ENCODE measurements at places on chromosomes 3 and 15.

DNA sequence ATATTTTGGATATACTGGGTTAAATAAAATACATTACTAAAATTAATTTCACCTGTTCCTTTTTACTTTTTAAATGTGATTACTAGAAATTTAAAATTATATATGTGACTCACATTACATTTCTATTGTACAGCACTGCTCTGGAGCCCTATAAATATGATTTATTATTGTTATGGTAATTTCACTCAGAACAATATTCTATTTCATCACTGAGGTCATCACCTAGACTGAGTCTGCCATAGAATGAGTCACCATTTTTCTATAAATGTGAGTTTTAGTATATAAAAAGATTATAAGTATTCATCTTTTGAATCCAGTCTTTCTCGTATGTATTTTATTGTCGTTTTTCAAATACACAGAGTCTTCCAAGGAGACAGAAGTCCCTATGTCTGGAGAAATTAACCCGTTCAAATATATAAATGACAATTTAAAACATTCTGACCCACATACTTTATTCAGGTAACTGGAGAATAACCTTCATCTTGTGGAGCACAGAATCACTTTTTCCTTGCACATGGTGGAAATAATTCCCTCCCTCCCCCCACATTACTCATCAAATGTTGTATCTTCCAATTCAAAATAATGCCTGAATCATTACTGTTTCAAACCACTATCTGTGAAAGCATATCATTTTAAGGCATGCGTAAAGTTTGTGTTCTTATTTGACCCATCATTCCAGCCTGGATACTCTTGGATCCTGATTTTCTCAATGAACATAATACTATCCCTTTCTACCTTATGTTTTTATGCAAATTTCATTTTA is 30.0 kb downstream of the CHST14 start:
- no peak for DNase-seq

GRCh38 chr3:14775011-14775410 is 43.8 kb upstream of the FGD5 start:
- no peak for DNase-seq

GRCh38 chr15:80545078-80545477 is 140.9 kb downstream of the ARNT2 start:
- DNase-seq = no peak

DNA sequence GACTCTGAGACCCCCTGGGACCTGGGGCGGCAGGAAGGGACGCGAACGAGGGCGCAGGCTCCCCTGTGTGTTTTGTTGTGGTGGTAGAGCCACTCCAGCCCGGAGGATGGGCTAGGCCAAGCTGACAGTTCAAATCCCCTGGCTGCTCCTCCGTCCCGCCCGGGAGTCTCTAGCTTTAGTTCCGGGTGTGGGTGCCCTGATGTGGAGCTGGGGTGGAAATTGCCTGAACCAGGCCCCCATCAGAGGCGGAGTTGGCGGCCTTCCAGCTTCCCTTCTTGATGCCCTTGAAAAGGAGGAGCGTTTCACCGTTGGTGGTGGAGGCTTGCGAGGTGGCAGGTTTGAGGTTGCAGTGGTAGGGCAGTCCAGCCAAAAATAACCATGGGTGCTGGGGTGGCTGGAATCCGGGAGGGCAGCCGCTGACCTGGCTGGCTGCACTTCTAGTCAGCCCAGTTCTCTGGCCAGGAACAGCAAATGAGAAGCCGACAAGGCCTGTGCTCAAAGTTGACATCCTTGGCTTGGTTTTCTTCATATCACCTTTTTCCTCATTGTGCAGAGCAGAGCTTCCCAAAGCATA is 817 bp downstream of the CLK3 start:
- DNase-seq = peak; percentile 79

- DNase-seq = no peak
Observed at GRCh38 chr3:53043738-53044137, 2.1 kb downstream of the SFMBT1 start.

GRCh38 chr3:14304101-14305045 is 98.0 kb upstream of the SLC6A6 start:
- no peak for DNase-seq

DNA sequence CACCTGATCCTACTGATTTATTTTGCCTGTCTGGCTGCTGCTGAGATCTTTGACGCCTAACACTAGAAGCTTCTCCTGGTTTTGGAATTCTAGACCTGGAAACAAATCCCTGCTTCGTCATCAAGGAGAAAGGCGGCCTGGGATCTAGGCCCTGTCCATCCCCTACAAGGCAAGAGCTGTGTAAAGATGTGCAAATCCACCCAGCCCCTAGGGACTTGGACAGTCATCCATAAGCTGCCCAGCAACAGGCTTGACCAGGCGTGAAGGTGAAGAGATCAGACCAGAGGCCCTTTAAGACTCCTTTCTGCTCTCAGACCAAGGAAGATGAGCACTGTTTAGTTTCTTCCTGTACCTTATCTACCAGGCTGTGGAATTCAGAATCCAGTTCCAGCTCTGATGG is 32.2 kb downstream of the SLC41A3 start:
- no peak for DNase-seq

DNA sequence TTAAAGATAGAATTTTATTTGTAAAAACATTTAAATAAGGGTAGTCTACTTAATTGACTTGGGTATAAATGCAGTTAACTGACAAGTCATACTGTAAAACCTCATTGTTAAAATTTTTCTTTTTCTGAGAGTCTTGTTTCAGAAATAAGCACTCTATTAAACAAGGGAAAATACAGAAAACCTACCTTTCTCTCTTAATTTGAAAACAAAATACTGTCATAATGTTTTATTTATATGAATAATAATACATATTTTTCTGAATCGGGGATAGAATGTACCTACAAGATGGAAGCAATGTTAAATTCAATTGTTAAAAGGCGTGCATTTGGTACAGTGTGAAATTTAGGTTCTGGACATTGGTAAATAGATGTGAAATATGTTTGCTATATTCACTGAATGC is 17.8 kb downstream of the ZIC1 start:
- no peak for DNase-seq

- DNase-seq = no peak
Observed at GRCh38 chr15:45799508-45799907, 164.7 kb downstream of the SQOR start.

DNA sequence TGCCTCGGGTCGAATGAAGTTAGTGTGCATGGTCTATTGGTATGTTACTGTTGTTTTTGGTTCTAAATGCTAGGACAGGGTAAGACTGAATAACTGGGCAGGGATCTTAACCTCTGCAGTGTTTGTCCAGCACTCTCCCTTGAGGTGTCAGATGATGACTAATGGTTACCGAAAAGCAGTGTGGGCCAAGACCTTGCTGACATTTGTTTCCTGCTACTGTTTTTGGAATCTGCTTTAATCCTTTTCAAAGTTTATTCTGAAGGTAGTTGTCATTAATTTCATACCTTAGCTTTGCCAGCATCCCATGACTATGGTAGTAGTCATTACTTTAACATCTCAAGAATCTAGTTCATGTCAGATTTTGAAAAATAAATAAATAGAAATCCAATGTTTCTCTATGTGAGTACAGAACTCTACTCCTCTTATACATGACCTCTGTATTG is 117.0 kb downstream of the P3H2 start:
- no peak for DNase-seq

DNA sequence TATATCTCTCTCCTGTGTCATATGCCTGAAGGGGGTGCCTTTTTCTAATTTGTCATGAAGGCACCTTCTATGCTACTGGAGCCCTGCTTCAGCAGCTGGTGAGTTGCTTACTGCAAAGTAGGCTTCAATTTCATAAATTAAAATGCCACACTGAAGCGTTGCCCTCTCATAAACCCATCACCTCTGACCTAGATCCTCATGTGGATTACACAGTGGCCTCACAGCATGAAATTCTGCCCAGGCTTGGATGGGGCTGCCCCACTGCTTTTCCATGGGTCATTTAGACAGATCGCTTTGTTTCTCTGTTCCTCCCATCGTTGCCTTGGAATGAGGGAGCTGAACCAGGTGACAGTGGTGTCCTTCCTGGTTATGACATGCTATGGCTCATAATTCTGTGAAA is 131.2 kb downstream of the RPL22L1 start:
- no peak for DNase-seq

DNA sequence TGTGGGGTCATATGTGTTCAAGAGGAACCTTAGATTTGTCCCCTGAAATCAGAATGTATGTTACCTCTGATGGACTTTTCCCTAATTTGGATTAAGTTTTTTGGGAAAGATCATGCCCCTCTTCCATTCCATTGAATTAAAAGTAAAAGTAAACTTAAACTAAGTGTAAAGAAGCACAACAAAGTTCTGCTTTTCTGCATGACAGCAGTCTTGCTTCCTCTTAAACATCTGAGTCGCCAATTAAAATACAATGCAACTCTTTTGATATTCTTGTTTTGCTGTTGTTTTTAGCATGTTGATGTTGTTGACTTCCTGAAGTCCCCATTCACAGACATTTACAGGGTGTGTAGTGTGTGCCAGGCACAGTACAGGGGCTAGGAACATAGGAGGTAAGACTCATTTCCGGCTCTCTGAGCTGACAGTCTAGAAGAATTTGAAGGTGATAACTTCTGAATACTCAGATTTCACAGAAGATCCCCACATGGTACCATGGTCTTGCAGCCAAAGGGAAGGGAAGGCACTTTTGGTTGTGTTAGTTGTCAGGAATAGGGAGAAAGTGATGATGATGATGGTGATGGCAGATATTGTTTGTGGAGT is 45.0 kb downstream of the USP13 start:
- no peak for DNase-seq

- no peak for DNase-seq
Observed at GRCh38 chr3:73433687-73434086, 191.1 kb downstream of the PDZRN3 start.

- no peak for DNase-seq
Observed at GRCh38 chr3:132738314-132738713, 16.1 kb upstream of the NPHP3 start.

- no peak for DNase-seq
Observed at GRCh38 chr3:69650066-69650419, 89.2 kb upstream of the MITF start.

GRCh38 chr15:98650417-98651035 is 2.2 kb downstream of the IGF1R start:
- DNase-seq = no peak

GRCh38 chr3:120171134-120171873 is 77.1 kb upstream of the GSK3B start:
- DNase-seq = no peak

DNA sequence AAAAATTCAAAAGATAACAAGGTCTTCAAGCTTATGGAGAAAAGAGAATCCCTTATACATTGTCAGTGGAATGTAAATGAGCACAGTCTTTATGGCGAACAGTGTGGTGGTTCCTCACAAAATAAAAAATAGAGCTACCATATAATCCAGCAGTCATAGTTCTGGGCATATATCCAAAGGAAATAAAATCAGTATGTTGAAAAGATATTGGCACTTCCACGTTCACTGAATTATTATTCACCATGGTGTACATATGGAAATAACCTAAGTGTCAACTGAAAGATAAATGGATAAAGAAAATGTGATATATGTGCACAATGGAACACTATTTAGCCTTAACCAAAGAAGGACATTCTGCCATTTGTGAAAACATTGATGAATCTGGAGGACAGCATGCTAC is 1161.2 kb downstream of the ROBO2 start:
- no peak for DNase-seq

- no peak for DNase-seq
Observed at GRCh38 chr15:49045751-49046219, 461 bp downstream of the SECISBP2L start.

GRCh38 chr15:99143242-99143641 is 38.4 kb downstream of the SYNM start:
- no peak for DNase-seq

DNA sequence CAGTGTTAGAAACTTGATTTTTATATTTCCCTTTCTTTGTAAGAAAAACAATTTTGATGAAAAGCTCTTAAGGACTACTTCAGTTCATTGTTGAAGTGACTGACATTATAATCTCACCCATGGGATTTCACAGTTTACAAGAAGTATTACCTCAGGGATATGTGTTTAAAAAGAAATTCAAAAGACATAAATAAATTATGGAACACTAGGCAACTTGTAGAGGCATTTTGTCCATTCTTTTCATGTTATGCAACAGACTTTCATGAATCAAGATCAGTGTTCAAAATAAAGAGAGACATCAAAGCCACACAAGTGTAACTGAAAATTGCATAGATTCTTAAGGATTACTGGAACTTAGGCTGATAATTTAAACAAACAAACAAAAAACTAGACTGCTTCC is 196.8 kb upstream of the AGTR1 start:
- no peak for DNase-seq

DNA sequence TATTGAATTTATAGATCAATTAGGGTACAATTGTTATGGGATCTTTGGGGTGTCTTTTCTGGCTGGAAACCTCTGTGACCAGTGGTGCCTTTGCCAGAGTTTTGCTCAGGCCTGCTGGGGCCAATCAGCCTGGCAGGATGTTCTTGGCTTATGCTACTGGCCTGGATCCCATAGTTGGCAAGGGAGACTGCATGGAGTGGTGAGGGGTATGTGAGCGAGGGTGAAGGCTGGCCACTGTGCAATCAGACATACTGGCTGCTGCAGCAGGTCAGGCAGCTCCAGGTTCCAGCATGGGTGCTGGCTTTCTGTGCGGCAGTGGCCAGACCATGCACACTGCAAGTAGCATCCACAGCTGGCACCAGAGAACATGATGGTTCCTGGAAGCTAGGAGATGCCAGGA is 1053.2 kb upstream of the GBE1 start:
- DNase-seq = peak; percentile 50

- peak; percentile 51 for DNase-seq
Observed at GRCh38 chr3:193788189-193788991, 195.4 kb downstream of the OPA1 start.

DNA sequence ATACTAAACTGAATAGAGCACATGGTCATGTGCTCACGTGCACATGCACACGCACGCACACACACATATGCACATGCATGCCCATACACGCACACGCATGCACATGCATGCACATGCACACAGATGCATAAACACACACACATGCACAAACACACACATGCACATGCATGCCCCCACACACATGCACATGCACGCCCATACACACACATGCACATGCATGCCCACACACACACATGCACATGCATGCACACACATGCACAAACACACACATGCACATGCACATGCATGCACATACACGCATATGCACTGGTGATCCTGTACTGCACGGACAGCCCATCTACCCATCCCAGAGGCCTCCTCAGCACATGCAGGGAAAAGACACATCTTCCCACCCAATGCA is 426.6 kb downstream of the OCA2 start:
- no peak for DNase-seq

GRCh38 chr3:40179016-40179415 is 130.5 kb upstream of the EIF1B start:
- DNase-seq = peak; percentile 62

DNA sequence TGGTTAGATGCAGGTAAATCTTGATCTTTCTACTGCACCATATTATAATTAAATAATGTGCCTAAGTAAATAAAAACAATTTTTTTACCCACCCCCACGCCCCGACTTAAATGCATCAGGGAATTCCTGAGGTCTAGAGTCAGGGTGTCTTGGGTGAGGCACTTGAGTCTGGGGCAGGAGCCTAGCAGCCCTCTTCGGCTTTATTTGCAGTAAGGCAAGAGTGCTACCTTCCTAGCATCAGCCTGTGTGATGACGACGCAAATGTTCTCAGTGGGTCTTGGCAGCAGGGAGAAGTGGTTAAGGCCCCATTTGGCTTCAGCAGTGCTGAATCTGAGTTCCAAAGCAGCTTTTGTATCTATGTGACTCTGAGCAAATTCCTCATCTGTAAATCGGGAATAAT is 88.7 kb downstream of the POLR2M start:
- no peak for DNase-seq

- no peak for DNase-seq
Observed at GRCh38 chr3:177234121-177234520, 36.8 kb upstream of the TBL1XR1 start.

Data from heart right ventricle (tissue), 16 donors.